ENCODE measurements at places on chromosomes 7 and 10.

- DNase-seq: no peak
Measured at GRCh38 chr7:49091519-49091918, 167.2 kb downstream of the CDC14C start.

- DNase-seq: no peak
Measured at GRCh38 chr7:135327458-135327857, 93.8 kb downstream of the STRA8 start.

- no peak for DNase-seq
Measured at GRCh38 chr10:108454793-108455192, 1290.3 kb upstream of the SORCS1 start.

DNA sequence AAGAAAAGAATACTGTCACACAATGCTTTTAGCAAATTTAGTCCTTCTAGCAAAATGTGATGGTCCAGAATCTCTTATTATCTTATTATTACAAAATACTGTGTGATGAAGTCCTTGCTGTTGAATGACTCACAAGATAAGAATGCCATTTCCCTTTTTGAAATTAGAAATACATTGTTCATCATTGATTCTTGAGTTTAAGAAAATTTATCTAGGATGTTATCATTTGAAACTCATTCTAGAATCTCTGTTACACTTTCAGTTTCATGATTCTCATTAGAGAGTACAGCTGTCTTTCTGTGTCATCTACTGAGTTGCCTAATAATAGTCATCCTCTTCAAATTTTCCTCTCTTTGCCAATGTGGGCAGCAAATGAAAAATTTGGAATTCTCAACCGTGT, 9.6 kb downstream of the ZKSCAN5 start:
- DNase-seq: no peak

- peak; percentile 46 for DNase-seq
Measured at GRCh38 chr10:7406712-7407333, 4.0 kb downstream of the SFMBT2 start.

- DNase-seq: peak; percentile 56
Measured at GRCh38 chr7:149625340-149625946, 127.8 kb upstream of the ZNF746 start.

- DNase-seq: no peak
Measured at GRCh38 chr7:67614843-67615242, 618.2 kb downstream of the TYW1 start.

GRCh38 chr7:82404094-82404493, 39.5 kb downstream of the CACNA2D1 start:
- DNase-seq: no peak

DNA sequence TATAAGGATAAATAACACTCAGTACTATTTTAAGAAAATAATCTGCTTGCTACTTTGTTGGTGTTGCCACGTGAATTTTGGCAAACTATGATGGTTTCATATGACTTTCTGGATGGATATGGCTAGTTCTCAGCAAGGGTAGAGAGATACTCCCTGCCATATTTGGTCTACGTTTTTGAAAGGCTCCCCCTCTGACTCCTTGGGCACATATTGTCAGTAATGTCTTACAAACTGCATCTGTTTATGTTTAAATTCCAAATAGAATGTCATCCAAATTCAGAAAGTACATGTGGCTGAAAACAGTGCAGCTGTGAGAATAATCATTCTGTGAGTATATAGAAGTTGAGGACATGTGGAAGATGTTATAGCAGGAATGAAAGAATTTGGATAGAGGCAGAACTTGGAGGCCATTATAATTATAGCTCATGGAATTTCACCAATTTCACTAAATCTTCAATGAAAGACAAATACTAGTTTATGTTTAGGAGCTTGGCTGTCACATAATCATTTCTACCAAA, 107.8 kb downstream of the SRI start:
- DNase-seq: no peak

GRCh38 chr7:139798221-139798620, 20.4 kb upstream of the HIPK2 start:
- no peak for DNase-seq

- no peak for DNase-seq
Measured at GRCh38 chr10:8359467-8359866, 305.0 kb downstream of the GATA3 start.

GRCh38 chr10:75002351-75002725, 109.1 kb upstream of the SAMD8 start:
- no peak for DNase-seq

GRCh38 chr7:24882989-24883621, 96.9 kb downstream of the OSBPL3 start:
- DNase-seq: no peak

- no peak for DNase-seq
Measured at GRCh38 chr7:50863053-50863452, 80.4 kb upstream of the GRB10 start.

DNA sequence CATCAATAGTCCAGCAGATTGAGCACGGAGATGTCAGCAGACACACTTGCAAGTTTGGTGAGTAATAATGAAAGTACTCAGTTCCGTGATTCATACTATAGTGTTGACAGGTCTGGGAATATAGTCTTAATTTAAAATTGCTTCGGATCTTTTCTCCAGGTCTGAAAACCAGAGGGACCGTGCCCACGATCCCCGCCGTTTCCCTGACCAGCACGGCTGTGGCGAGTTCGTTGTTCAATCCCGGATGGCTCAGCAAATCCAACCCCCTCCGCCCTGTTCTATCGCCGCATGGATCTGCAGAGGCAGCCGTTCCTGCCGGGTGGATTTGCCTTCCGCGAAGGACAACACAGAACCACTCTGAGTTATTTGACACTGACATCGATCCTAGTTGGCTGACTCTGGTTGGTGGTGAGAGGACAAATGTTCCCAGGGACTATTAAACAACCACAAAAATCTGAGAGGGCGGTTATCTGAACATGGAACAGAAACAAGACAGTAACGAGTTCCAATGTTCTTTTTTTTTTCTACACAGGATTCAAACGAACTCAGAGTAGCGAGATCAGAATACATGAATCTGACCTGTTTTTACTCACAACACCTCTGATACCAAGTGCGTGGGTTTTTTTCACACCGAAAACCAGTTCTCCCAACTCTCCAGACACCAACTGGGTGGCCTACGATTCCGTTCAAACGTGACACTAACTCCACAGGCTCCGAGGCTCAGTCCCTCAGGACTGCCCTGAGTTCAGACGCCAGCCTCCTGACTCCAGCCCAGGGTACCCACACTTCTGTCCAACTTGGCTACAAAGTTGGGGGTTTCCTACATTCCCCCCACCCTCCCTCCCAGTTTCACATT, 52.7 kb downstream of the RBM17 start:
- DNase-seq: no peak

- DNase-seq: no peak
Measured at GRCh38 chr10:120456143-120456625, 843 bp upstream of the PLPP4 start.

GRCh38 chr7:91089382-91089963, 174.8 kb upstream of the FZD1 start:
- no peak for DNase-seq

- DNase-seq: no peak
Measured at GRCh38 chr10:71239131-71239915, 27.0 kb downstream of the UNC5B start.

- no peak for DNase-seq
Measured at GRCh38 chr10:15856328-15857015, 3.8 kb downstream of the MINDY3 start.

- no peak for DNase-seq
Measured at GRCh38 chr10:113924664-113925063, 70.2 kb downstream of the NHLRC2 start.

- DNase-seq: no peak
Measured at GRCh38 chr7:44994877-44995554, 5.0 kb upstream of the CCM2 start.

DNA sequence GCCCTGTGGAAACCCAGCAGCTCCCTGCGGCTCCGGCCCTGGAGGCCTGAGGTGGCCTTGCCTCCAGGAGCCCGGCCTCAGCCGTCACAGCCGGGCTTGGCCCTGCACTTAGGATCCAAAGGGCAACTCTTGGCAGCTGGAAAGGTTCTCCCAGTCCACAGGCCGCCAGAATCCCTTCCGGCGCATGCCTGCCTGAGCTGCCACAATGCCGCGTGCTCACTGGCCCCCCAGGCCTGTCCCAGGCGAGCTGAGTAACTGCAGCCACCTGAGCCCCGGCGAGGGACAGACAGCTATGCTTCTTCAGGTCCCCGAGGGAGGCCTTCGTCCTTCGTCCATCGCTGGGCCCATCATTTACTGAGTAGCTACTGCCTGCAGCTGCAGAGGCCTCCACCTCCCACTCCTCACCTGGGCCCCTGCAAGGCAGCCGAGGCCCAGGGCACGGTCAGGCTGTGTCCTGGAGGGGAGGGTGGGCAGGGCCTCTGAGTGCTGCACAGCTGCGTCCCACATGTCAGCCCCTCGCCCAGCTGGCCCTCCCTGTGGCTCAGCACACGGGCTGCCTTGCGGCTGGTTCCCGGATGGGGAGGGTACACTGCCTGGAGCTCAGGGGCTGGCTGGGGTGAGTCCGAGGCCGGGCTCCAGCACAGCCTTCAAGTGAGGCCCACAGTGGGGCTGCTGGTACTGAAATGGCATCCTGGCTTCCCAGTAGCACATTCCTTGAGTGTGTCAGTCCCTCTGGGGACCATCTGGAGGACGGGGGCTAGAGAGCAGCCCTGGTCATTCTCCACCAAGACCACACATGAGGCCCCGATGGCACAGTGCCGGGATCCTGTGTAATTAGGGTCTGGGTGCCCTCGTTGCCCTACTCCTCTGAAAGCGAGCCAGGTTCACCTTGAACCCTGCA, 172.5 kb downstream of the ELFN1 start:
- peak; percentile 74 for DNase-seq

DNA sequence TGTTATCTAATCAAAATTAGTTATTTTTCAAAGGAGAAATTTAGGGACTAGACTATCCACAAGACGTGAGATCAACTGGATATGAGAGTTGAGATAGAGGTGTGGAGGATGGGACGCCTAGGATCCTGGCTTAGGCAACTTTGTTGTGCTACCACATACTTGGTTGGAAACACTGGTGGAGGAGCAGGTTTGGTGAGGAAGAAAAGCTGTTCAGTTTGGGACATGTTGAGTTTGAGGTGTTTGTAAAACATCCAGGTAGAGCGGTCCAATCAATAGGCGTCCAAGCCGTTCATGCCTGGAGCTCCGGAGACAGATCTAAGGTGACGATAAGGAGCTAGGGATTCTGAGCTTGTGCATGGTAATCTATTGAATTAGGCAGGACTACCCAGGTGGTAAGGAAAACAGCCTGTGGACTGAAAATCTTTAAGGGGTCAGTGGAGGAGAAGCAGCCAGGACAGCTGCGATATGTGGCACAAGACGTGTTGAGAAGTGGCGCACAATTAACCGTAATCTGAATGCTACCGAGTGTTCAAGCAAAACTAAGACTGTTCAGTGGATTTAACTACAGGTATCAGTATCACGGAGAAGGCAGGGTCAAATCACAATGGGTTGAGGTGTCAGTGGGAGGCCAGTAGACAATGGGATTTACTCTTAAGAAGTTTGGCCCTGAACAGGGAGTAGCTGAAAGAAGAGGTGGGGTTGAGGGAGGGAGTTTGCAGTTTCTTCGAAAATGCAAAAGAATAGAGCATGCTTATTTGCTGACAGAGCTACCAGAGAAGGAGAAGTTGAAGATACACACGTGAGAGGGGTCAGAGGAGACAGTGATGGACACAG, 16.1 kb upstream of the TRPV6 start:
- DNase-seq: no peak

GRCh38 chr7:108261560-108262255, 131.5 kb upstream of the LAMB4 start:
- DNase-seq: no peak

GRCh38 chr10:123527151-123527550, 139.0 kb upstream of the GPR26 start:
- no peak for DNase-seq

GRCh38 chr10:6885284-6885683, 305.2 kb upstream of the PRKCQ start:
- DNase-seq: no peak

- DNase-seq: peak; percentile 71
Measured at GRCh38 chr7:6227294-6227846, 45.1 kb downstream of the CYTH3 start.

GRCh38 chr7:20783700-20784387, 2.8 kb downstream of the SP8 start:
- peak; percentile 73 for DNase-seq

DNA sequence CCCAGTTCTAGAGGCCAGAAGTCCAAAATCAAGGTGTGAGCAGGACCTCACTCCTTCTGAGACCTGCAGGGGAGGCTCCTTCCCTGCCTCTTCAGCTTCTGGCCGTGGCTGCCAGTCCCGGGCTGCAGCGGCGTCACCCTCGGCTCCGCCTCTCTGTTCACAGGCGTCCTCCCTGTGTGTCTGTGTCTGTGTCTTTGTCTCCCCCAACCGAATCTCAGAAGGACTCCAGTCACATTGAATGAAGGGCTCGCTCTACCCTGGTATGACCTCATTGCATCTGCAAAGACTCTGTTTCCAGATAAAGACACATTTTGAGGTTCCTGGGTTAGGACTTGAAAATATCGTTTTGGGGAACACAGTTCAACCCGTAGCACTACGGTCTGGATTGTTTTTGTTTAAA, 33.1 kb upstream of the GALNT11 start:
- DNase-seq: peak; percentile 48

- peak; percentile 69 for DNase-seq
Measured at GRCh38 chr7:43108255-43109011, 4.0 kb upstream of the HECW1 start.

GRCh38 chr7:82067628-82068264, 297.9 kb upstream of the HGF start:
- DNase-seq: no peak

GRCh38 chr10:120555842-120556532, 99.0 kb downstream of the PLPP4 start:
- no peak for DNase-seq

- no peak for DNase-seq
Measured at GRCh38 chr10:62853710-62854109, 37.5 kb upstream of the EGR2 start.

- no peak for DNase-seq
Measured at GRCh38 chr7:95157381-95157780, 167.0 kb downstream of the PON1 start.

All from right forelimb (tissue), 1 donor.